ENCODE measurements at places on chromosomes 7 and 10.

DNA sequence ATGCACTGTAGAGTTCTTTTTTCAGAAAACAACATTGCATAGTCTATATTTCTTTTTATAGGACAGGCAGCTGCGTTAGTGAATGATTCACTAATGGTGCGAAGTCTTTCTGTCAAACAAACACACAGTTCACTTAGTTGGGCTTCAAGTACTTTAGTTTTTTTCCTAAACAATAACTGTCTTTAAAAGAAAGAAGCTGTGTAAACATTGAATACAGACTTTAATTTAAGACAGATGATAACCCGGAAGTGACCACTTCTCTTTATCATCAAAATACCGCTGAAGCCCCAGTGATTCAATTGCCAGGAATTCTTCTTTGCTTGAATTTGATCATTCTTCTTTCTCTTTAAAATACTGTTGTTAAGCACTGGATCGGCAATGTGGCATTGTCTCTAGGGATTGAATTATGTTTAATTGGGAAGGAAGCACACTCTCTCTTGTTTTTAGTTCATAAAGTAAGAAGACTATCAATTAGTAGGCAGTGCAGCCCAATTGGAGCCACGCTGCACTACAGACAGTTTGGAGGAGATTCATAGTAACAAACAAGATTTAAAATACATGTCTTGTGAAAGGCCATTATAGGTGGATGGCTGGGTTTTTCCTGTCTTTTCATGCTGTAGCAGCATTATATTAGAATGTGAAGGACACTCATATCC, 30.4 kb downstream of the CNTNAP2 start:
- no peak for DNase-seq

DNA sequence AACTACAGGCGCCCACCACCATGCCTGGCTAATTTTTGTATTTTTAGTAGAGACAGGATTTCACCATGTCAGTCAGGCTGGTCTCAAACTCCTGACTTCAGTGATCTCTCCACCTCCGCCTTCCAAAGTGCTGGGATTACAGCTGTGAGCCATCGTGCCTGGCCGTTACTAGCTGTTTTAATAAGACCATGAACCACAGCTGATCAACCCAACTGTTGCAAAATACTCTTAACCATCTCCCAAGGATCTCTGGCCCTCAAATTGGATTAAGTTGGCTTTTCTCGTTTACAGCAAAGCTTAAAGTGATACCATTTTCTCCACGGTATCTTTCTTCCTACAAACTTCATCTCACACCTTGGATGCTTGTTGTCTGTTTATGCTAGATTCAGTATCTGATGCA, 18.3 kb downstream of the ZFAND2A start:
- no peak for DNase-seq

GRCh38 chr7:33487998-33488682, 358.8 kb downstream of the BBS9 start:
- no peak for DNase-seq

DNA sequence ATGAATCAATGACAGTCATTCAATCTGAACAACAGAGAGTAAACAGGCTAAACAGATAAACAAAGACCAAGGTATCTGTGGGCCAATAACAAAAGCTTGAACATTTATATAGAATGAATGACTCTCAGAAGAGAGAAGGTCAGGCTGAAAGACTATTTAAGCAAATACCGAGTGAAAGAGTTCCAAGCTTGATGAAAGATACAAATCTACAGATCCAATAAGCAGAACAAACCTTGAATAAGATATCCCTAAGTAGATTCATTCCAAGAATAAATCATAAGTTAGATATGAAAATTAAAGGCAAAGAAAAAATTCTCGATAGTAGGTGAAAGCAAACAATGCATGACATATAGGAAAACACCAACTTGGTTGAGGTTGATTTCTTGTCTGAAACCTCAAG, 376.4 kb upstream of the IGFBP3 start:
- no peak for DNase-seq

GRCh38 chr7:28203508-28204240, 23.1 kb upstream of the JAZF1 start:
- DNase-seq = no peak

- peak; percentile 66 for DNase-seq
Measured at GRCh38 chr7:71482284-71482683, 350.3 kb downstream of the GALNT17 start.

- DNase-seq = no peak
Measured at GRCh38 chr10:114087655-114088054, 44.0 kb downstream of the ADRB1 start.

DNA sequence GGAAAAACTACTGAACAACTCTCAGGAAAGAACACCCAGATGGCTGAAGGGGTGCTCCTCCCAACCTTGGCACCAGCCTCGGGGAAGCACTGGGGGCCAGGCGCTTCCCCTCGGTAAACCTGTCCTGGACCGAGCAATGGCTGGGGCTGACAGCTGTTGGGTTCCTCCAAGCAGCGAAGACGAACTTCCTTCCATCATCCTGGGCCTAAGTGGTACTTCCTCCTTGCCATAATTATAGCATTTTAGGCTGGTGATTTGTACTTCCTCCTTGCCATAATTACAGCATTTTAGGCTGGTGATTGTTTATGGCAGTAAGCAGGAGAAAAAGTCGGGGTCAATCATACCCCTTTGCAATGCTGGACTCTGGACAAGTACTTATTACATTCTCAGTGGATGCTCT, 69.3 kb downstream of the MYOF start:
- DNase-seq = no peak

Data from upper lobe of left lung (tissue), 6 donors.